ENCODE measurements at places on chromosomes 4 and X. TPM values are rescaled to one million over a fixed set of nuclear protein-coding genes. Genes with fewer than 3 reads are reported as not detected.
A peak's percentile ranks its signal among the peaks of the same experiment; 100 is the strongest.

- DNase-seq: no peak
- no peak overlapping the region for H3K27ac ChIP-seq
- no peaks in the 10 kb centered on the region for H3K27me3 ChIP-seq
- H3K4me1 ChIP-seq: no peaks in the 10 kb centered on the region
- H3K4me3 ChIP-seq: no peak overlapping the region
Measured at GRCh38 chr4:90152024-90152423, 24.8 kb downstream of the CCSER1 start.

DNA sequence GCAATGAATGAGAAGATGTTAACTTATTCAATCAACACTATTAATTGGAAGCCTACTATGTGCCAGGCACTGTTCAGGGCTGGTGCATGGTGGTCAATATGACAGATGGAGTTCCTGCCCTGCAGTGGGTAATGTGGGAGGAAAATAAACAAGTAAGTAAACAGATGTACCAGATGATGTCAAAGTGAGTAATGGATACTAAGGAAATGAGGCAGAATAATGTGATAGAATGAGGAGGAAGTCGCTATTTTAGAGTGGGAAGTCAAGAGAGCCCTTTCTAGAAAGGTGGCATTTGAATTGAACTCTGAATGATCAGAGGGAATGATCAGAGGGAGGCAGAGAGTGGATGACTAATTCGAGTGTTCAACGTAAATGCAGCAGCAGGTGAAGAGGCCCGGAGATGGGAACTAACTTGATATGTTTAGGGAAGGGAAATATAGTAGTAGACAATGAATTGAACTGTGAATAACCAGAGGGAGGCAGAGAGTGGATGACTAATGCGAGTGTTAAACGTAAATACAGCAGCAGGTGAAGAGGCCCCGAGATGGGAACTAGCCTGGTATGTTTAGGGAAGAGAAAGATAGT lies 48.3 kb downstream of the HMGB3 start:
- no peak overlapping the region for H3K4me3 ChIP-seq
- H3K27ac ChIP-seq: no peak overlapping the region
- no peaks in the 10 kb centered on the region for H3K36me3 ChIP-seq
- H3K27me3 ChIP-seq: no peaks in the 10 kb centered on the region
- H3K4me1 ChIP-seq: no peaks in the 10 kb centered on the region
- DNase-seq: no peak

- H3K27me3 ChIP-seq: peaks cover 3% of the 10 kb centered on the region
- peaks cover 11% of the 10 kb centered on the region for H3K4me1 ChIP-seq
- H3K36me3 ChIP-seq: no peaks in the 10 kb centered on the region
- no peak for DNase-seq
- peak overlapping the region; percentile 6 for H3K4me3 ChIP-seq
- H3K27ac ChIP-seq: no peak overlapping the region
Measured at GRCh38 chrX:134622813-134623185, 35.5 kb downstream of the PLAC1 start.

GRCh38 chr4:179595671-179596410 lies 2153.6 kb upstream of the AGA start:
- H3K27me3 ChIP-seq: no peaks in the 10 kb centered on the region
- no peak for DNase-seq
- no peak overlapping the region for H3K27ac ChIP-seq
- H3K4me1 ChIP-seq: no peaks in the 10 kb centered on the region
- H3K4me3 ChIP-seq: no peak overlapping the region
- no peaks in the 10 kb centered on the region for H3K36me3 ChIP-seq

DNA sequence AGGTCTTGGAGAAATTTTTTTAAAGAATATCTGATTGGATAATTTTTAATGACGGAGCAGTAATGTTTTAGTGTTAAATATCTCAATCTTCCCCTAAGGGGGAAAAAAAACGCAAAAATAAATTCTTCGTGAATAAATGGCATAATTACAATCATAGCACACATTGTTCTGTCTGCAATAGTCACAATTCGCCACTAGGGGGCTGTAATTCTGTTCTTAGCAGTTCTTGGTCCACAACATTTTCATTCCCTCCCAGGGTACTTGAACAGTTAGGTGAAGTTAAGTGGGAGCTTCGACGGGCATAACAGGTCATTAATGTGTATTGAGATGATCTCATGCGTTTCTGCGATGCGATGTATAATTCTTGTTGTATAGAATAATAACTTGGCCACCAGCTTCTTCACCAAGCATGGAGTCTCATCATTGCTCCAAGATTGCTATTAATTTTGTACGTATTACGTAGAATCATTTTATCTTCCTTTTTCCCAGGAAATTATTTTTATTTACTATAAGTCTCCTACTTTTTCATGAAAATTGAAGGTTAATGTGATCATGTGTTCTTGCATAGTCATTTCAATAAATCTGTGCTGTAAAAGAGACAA lies 27.2 kb downstream of the HTR2C start:
- H3K27me3 ChIP-seq: no peaks in the 10 kb centered on the region
- no peaks in the 10 kb centered on the region for H3K36me3 ChIP-seq
- no peak overlapping the region for H3K4me3 ChIP-seq
- DNase-seq: peak; percentile 59

DNA sequence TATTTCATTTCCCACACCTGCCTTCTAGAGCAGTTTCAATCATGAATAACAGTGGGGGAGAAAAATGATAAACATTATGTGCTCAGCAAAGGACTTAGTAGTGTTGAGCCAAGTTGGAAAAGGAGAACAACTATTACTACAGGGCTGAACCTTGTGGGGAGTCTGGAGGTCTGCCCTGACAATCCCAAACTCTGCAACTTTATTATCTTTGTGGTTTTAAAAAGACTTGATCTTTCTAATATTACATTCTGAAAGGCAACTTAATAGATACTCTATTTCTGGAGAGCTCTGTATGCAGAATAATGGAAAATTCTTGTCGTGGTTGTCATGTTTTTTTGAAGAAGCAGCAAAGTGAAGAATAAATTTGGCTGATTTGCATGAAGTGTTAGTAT lies 116.1 kb downstream of the SPCS3 start:
- DNase-seq: no peak
- no peak overlapping the region for H3K4me3 ChIP-seq
- no peak overlapping the region for H3K27ac ChIP-seq
- no peaks in the 10 kb centered on the region for H3K27me3 ChIP-seq

DNA sequence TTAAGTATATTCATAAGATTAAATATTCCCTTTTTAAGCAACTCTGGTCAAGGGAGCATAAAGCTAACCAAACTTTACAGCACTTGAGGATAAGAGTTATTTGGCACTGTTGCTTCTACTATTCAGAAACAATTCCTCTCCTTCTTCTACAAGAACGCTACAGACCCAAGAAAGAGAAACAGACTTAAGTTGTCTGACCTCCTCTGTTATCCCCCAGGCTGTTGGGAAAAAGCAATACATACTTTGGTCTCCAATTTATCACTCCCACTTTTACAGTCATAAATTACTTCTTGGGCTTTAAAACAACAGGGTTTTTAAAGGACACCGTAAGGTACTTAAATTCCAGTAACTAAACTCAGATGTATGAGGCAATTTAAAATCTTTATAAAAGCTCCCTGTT lies 147.4 kb downstream of the COL25A1 start:
- H3K4me3 ChIP-seq: no peak overlapping the region
- H3K4me1 ChIP-seq: no peaks in the 10 kb centered on the region
- H3K27ac ChIP-seq: no peak overlapping the region
- H3K27me3 ChIP-seq: peaks cover 14% of the 10 kb centered on the region
- no peak for DNase-seq

GRCh38 chr4:42398171-42398870 lies 1.0 kb downstream of the SHISA3 start:
- DNase-seq: peak; percentile 73
- no peak overlapping the region for H3K27ac ChIP-seq
- peak overlapping the region; percentile 85 for H3K4me3 ChIP-seq
- peaks cover 68% of the 10 kb centered on the region for H3K27me3 ChIP-seq
- H3K4me1 ChIP-seq: peaks cover 25% of the 10 kb centered on the region

DNA sequence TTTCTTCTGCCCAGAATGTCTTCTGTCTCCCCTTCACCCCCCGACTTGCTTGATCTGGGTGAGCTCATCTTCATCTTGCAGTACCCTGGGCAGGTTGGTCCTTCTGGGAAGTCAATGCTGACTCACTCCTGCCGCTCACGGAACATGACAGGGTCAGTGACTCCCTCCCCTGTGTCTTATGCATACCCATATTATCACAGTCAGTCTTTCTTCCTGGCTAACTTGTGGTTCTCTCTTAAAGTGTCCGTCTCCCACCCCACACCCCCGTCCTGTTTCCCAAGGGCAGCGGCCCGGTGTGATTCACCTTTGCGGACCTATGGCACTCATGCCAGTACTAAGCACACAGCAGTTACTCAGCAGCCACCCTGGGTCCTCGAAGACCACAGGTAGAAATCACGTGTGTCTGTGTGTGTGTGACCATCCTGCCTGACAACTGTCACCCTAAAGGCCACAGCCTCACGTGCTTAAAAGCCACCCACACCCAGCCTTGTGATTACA lies 17.7 kb downstream of the IQSEC2 start:
- H3K36me3 ChIP-seq: no peaks in the 10 kb centered on the region
- H3K27me3 ChIP-seq: peaks cover 13% of the 10 kb centered on the region
- peak overlapping the region; percentile 72 for H3K4me3 ChIP-seq
- peaks cover 29% of the 10 kb centered on the region for H3K4me1 ChIP-seq

GRCh38 chr4:71765350-71765749 lies 18.5 kb downstream of the GC start:
- no peak overlapping the region for H3K4me3 ChIP-seq
- H3K27me3 ChIP-seq: no peaks in the 10 kb centered on the region
- no peaks in the 10 kb centered on the region for H3K36me3 ChIP-seq
- no peak overlapping the region for H3K27ac ChIP-seq

DNA sequence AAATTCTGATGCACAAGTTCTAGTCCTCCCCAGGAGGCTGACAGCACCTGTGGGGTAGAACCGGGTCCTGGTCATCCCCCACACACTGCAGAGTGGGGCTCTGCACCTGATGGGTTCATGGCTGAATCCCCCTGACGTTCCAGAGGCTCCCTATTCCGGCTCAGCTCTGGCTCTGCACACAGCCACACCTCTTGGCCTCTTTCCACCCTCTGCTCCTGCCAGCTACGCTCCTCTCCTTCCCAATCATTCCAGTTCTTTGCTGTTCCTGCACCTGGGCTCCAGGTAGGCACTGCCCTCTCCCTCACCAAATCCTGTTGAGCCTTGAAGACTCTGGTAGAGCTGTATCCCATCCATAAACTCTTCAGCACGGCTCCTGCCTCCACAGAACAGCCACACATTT lies 75.5 kb downstream of the GATB start:
- no peaks in the 10 kb centered on the region for H3K4me1 ChIP-seq
- no peaks in the 10 kb centered on the region for H3K36me3 ChIP-seq
- H3K4me3 ChIP-seq: no peak overlapping the region

DNA sequence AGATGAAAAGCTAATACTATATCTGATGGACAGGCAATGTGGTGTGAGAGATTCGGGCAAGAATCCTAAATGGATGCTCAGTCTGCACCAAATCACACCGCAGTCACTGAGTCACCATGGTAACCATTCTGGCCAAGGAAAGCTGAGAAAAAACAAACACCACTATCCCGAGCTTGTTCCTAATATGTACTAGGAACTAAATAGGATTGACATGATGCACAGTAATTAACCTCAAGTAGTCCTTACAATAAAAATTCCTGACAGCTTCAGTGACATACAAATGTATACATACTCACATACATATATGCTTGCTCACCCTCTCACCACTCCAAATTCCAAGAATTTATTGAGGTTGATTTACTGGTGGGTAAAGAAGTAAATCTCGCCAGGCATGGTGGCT lies 1.1 kb upstream of the RAB40A start:
- DNase-seq: no peak
- H3K27me3 ChIP-seq: no peaks in the 10 kb centered on the region
- no peaks in the 10 kb centered on the region for H3K36me3 ChIP-seq
- no peak overlapping the region for H3K27ac ChIP-seq

DNA sequence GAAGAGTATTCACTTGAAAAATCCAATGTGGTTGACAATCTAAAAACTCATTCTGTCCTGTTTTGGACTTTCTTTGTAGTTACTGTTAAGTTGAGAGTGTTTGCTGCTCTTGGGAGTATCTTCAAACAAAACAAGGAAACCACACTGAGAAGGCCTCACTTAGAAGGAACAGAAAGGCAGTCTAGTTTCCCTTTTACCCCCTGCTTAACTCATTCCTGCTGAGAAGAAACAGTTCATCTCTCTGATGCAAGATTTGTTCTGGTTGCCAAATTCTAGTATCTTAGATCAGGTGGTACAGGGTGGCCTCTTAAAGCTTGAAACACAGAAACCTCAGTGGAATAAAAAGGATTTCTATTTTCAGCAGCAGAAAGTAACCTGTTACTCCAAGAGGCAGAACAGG lies 41.4 kb downstream of the GUCY2F start:
- no peaks in the 10 kb centered on the region for H3K4me1 ChIP-seq
- H3K27me3 ChIP-seq: no peaks in the 10 kb centered on the region
- no peak for DNase-seq
- no peaks in the 10 kb centered on the region for H3K36me3 ChIP-seq
- no peak overlapping the region for H3K4me3 ChIP-seq
- no peak overlapping the region for H3K27ac ChIP-seq

GRCh38 chr4:124389591-124389990 lies 322.9 kb downstream of the ANKRD50 start:
- no peaks in the 10 kb centered on the region for H3K4me1 ChIP-seq
- no peaks in the 10 kb centered on the region for H3K27me3 ChIP-seq
- H3K36me3 ChIP-seq: no peaks in the 10 kb centered on the region
- H3K4me3 ChIP-seq: no peak overlapping the region
- no peak for DNase-seq

The ANTXR2 gene
- total RNA-seq: 10.6 TPM

The SSX4B gene
- total RNA-seq: not detected

The VSIG4 gene
- total RNA-seq: not detected

The GRPR gene
- total RNA-seq: not detected

The TIMP1 gene
- total RNA-seq: 65.2 TPM

The TSPAN6 gene
- total RNA-seq: not detected

The RNF150 gene
- not detected for total RNA-seq

Measured in activated CD4-positive, alpha-beta T cell treated with anti-CD3 and anti-CD28 coated beads, Interleukin-2, amount 10 ng/mL, durations not matched to agents 24 days and 14 days (primary cell).